GM19239 (cell line): ENCODE measurements at places on chromosomes 1 and 21.

DNA sequence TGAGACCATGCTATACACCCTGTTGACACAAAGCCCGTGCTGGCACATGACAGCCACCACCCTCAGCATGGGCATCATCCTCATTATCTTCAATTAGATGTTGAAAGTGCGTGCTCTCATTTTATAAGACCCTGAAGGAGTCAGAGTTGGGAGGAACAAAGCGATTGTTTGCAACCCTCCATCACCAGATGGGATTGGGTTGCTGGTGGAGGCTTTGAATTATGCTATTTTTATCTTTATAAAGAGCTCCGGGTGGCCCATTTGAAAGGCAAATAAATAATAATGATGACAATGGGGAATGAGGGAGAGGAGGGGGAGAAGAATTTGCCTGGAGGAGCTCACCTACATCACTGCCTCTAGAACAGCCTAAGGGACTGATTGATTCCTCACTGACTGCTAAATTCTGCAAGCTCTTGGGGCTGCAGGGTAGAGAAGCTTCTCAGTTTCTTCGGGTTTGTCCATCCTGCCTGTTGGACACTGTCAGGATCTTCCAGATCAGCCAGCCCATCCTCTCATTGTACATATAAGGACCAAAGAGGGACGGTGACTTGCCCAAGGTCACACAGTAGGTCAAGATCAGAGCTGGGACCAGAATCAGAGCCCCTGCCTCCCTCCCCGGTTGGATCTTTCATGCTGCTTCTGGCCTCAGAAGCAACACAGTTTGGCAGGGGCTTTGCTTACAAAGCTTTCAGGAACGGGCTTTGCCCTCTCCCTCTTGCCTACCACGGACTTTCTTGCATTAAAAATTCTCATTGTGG lies 130.9 kb upstream of the ZBTB40 start:
- no peak for DNase-seq

- no peak for DNase-seq
Observed at GRCh38 chr21:43902441-43902840, 37.4 kb downstream of the AGPAT3 start.

GRCh38 chr1:151711044-151711800 lies 5.4 kb downstream of the CELF3 start:
- no peak for DNase-seq

DNA sequence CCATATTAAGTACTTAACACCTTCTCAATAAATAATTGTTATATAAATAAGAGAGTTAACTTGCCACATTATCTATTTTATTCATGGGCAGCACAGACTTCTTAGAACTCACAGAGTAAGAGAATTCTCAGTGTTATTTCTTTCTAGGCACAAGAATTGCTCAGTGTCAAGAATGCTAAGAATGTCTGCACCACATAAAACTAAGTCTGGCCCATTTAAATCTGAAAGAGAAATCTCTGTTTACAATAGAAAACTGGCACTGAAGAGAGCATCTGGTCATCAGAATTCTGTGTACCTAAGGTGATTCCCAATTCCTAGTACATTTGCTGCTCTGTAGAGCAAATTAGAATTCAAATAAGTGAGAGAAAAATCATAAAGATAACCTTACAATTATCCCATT lies 3.8 kb downstream of the OR10K2 start:
- no peak for DNase-seq

GRCh38 chr1:172766462-172766861 lies 107.6 kb downstream of the FASLG start:
- no peak for DNase-seq

- no peak for DNase-seq
Observed at GRCh38 chr1:43065191-43065590, 106.5 kb upstream of the SLC2A1 start.

- no peak for DNase-seq
Observed at GRCh38 chr1:248906753-248907661, 972 bp downstream of the PGBD2 start.

DNA sequence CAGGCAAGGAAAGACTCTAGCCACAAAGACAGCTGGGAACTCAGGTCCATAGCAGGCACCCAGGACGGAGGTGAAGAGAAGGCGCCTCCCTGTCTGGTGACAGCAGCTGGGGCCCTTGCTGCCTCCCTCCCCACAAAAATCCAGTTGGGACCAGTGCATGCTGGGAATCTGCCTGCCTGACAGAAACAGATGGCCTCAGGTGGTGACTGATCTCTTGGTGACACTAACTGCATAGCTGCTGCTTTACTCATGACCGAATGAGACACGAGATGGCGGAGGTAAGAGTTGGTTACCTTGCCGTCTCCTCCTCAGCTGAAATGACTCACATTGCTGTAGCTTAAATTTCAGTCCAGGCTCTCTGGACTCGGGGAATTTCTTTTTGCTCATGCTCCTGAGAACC lies 130.3 kb downstream of the FGGY start:
- DNase-seq, result no peak

DNA sequence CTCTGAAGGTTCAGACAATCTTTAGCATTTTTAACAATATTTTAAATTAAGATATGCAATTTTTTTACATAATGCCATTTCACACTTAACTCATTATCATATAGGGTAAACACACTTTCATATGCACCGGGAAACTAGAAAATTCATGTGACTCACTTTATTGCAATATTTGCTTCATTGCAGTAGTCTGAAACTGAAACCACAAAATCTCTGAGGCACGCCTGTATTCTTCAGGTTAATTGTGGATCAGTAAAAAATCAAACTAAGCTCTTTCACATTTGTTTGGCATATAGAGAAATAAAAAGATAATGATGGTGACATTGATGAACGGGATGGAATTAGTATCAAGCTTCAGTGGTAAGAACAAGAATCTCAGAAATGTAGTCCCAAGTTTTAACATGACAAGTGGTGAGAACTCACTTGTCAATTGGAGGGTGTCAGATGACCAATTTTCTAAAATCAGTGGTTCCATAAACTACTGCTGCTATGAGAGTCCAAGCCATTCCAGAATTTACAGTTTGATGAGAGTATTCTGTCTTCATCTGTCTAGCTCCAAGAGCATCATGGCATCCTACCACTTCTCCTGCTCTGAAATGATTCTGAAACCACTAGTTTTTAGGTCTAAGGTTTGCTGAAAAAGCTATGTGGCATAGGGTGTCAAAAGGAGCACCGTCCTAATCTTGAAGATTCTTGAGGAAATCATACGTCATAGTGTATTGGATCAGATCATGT lies 281.0 kb downstream of the PTPRC start:
- DNase-seq, result no peak

DNA sequence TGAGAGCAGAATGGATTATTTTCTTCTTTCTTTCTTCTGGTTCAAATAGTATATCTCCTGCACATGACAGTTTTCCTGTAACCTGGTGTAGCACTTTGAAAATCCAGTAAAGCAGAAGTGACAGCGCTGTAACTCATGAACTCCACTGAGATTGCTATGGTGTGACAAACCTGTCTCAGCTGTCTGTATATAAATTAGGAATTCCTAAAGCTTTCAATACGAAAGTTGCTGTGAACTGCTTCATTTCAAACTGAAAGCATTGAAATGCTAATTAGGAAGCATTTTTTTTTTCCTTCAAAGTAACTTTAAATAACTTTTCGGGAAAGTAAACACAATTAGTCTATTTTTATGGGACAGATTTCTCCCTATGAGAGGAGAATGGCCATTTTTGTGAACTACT lies 646.9 kb upstream of the ZP4 start:
- DNase-seq, result no peak

DNA sequence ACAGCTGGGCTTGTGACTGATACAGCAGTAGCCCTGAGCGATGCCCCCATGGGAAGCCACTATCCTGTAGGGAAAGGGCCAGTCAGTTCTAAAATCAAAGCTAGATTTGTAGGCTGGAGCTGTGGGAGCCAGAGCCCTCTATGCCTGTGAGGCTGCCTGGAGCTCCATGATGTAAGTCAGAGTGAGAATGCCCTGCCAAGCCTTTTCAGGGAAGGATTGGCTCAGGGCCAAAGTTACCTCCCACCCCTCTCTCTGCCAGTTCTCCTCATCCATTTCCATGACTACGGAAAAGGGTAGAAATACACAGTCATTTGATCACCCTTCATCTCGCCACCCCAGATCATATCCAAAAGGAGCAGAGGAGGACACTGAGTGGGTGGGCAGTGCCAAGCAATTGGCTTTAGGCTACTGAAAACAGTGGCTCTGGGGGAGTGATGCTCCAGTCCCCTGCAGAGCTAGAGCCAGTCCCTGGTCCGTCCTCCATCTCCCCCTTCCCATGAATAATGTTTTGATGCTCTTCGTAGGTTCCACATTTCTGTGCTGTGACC lies 59.5 kb upstream of the KCNA3 start:
- DNase-seq, result no peak

GRCh38 chr1:159970932-159971342 lies 16.9 kb upstream of the SLAMF9 start:
- no peak for DNase-seq

GRCh38 chr1:107817935-107818334 lies 147.0 kb downstream of the VAV3 start:
- DNase-seq, result no peak

DNA sequence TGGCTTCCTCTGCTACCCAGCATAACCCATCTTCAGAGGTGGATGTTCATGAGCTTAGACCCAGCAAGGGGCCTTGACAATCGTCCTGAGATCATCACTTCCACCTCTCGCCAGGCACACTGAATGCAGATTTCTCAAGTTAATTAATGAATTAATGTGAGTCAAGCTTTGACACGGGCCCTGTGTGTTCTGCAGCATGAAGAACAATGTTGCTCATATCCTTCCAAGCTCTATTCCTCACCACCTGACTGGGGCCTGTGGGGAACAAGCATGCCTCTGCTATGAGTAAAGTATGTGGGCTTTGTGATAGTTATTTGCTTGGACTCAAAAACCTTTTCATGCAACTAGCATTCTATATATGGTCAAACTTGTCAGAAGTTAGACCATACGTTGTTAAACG lies 122.0 kb downstream of the SEC16B start:
- no peak for DNase-seq
